Posterior cingulate gyrus (tissue), 11 donors: ENCODE measurements at places on chromosomes 2 and 18.

GRCh38 chr2:238448031-238448955 lies 21.6 kb downstream of the ASB1 start:
- no peak for DNase-seq

- DNase-seq, result no peak
Measured at GRCh38 chr18:44850001-44850400, 169.3 kb downstream of the SETBP1 start.

DNA sequence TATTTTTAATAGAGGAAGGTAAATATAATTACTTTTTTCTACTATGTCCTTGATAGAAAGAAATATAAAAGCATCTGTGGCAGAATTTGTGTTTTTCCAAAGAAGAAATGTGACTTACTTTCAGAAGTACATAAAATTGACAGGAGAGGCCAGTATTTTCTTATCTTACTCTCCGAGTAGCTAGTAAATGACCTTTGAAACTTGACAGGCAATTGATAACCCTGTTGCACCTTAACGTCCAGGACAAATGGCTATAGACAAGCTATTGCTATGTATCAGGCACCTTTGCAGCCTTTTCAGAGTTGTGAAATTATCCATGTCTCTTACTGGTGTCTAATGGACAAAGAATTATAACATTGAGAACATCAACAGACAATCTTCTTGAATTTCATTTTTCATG lies 63.0 kb upstream of the TNFRSF11A start:
- no peak for DNase-seq

DNA sequence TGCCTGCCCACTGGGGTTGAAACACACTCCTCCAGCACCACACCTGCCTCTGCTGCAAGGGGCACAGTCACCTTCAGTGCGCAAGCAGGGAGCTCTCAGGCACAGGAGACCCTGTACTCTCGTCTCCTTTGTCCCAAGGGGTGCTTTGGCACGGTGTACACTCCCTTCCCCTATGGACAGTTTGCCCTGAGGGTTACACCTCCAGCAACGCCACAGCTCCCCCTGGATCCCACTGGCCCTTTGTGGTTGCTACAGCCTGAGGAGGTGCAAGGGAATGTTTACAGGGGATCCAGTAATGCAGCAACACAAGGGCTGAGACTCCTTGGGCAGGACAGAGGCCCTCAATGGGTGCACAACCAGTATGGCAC lies 45.2 kb upstream of the FAM117B start:
- DNase-seq, result no peak

DNA sequence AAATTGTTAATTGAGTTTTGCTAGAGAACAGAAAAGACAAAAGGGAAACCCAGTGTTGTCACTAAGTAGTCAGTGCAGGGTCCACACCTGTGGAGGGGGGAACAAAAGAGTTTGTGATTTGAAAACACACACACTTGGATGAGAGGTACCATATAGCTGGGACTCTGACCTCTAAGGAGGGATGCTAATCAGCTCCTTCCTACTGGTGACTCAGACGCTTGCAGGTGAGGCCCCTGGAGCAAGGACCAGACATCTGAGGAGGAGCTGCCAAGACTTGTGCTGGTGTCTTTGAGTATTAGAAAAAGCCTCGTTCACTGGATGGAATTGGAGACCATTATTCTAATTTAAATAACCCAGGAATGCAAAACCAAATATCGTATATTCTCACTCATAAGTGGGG lies 146.4 kb upstream of the MAP2 start:
- no peak for DNase-seq

DNA sequence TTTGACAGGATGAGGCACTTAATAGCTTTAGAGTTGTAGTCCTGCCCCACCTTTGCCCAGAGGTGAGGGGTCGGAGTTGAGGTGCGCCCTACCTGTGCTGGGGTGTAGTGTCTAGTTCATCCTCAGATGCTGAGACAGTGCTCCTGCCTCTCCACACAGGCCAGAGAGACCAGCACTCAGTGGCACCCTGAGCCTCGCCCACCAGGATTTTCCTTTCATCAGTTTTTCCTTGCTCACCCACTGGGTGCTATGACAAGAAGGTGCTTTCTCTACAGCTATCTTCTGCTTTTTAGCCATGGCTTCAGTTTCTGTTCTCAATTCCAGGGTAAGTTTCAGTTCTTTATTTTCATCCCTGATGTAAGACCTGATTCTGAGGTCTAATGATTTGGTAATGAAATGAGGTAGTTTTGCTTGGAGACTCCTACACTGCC lies 16.8 kb upstream of the TMEM131 start:
- no peak for DNase-seq

DNA sequence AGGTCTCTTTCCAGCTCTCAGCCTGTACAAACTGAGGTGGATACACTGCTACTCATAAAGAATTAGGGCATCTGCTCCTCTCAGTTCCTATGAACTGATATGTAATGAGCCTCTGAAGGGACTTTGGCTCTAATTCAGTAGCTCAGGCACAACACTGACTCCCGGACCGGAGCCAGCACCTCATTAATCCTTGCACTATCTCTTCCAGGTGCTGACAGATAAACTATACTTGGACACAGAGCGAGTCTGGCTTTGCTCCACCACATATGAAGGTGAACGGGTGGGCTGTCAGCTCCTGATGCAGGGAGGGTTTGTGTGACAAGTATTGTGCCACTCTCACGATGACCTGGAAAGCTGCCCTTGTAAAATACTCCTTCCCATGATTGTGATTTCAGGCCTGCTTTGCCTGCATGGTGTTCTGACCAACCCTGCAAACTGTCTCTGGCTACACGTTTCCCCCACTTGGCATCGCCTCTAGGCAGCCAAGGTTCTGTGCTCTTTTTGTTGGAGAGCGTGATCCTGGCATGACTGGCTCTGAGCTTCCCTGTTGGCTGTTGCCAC lies 111.6 kb upstream of the LMAN1 start:
- no peak for DNase-seq

DNA sequence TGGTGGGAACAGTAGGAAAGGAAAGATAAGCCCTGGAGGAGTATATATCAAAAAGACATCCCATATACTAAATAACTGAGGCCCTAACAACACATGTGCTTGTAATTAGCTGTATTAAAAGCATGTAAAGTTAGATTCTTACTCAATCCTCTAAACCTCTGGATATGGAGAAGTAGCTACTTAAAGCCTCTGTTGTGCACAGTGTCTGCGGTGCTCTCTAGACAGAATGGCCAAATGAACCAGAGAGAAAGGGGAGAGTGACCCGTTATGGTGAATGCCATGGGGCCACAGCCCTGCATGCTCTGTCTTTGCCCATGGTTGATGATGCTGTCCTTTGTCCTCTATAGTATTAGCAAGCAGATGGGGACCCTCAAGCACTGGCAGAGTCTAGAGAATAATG lies 104.4 kb upstream of the SLC8A1 start:
- DNase-seq, result no peak

- DNase-seq, result no peak
Measured at GRCh38 chr2:46024146-46024779, 272.9 kb upstream of the EPAS1 start.

DNA sequence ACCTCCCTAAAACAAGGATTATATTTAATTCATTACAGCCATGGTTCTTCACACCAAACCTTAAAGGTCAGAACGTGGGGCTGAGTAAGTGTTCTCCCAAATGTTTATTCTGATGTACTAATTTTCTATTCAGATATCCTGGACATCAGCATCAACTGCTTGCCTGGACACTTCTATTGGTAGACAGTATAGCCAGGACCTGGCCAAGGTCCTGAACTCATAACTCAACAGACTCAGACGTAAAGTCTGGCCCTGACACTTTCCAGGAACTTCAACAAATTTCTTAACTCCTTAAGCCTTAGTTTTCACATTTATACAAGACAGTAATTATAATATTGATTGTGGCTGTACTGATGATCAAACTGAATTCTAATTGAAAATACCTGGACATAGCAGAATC lies 89.1 kb downstream of the AKAIN1 start:
- no peak for DNase-seq

DNA sequence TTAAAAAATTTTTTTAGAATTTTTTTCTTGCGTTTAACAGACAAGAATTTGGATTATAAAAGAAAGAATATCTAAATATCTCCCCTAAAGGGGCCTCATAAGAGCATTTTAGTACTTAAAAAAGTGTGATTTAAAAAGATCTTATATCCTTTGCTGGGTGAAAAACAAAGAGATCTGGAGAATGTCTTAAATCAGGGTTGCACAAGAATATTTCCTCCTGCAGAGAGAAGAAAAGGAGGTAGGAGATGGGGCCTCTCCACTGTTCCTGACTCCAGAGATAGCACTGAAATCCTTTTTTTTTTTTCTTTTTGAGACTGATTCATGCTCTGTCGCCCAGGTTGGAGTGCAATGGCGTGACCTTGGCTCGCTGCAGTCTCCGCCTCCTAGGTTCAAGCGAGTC lies 68.5 kb upstream of the OSR1 start:
- no peak for DNase-seq

DNA sequence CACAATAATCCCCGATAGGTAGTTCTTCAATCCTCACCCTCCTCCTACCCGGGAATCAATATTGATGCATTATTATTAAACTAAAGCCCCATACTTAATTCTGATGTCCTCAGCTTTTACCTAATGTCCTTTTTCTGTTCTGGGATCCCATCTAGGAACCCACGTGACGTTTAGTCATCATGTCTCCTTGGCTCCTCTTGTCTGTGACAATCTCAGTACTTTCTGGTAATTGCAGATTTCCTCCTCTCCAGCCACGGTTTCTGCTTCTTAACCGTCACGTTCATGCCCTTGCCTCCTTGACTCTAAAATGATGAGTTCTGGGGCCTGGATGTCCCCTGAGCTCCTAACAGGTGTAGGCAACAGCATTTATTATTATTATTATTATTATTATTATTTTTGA lies 2.9 kb upstream of the DGKD start:
- no peak for DNase-seq

- no peak for DNase-seq
Measured at GRCh38 chr2:127174136-127174535, 46.0 kb downstream of the CYP27C1 start.

DNA sequence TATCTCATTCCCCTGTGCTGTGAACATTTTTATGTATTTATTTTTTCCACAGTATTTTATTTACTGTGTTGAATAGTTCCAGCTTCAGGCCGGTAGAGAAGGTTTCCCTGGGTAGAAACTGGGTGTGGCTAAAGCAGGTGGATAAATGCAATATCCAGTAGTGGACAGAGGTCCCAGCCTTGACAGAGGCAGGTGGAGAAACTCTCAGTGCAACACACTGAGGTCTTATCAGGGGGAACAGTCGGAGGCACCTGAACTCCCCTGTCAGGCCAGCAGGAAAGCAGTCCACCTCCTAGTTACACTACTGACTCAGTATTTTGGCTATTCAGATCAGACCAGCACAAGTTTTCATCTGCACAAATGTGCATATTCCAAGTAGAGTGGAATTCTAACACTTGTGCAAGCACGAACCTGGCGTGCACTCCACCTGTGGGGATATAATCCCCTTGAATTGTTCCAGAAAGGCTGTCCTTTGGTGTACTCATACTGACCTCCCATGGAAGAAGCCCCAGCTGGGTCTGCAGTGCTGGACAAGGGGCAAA lies 103.3 kb downstream of the GULP1 start:
- no peak for DNase-seq
